ENCODE measurements at places on chromosomes 7 and 10. TPM values are rescaled to one million over a fixed set of nuclear protein-coding genes. Genes with fewer than 3 reads are reported as not detected.
A peak's percentile ranks its signal among the peaks of the same experiment; 100 is the strongest.

DNA sequence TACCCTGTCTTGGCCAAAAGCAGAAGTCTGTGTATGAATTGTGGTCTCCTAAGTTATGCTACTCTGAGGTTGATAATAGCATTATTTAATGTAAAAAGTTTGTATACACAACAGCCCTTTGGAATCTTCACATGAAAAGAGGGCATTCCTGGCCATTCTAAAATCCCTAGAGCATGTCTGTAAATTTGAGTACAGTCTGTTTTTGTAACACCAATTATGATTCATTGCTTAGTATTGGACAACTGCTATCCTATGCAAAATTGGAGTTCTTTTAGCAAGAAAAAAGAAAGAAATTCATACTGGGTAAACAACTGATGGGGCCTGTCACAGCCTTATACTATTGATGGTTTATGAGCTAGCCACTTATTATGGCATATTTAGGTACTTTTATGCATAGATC, 10.2 kb downstream of the CUTC start:
- H3K27me3 ChIP-seq = no peaks in the 10 kb centered on the region
- H3K27ac ChIP-seq = no peak overlapping the region
- H3K36me3 ChIP-seq = peaks cover 63% of the 10 kb centered on the region
- DNase-seq = no peak
- H3K4me3 ChIP-seq = no peak overlapping the region

GRCh38 chr10:25561758-25562157, 372.3 kb upstream of the MYO3A start:
- no peaks in the 10 kb centered on the region for H3K36me3 ChIP-seq
- H3K27me3 ChIP-seq = no peaks in the 10 kb centered on the region
- H3K4me1 ChIP-seq = no peaks in the 10 kb centered on the region
- H3K4me3 ChIP-seq = no peak overlapping the region
- no peak overlapping the region for H3K27ac ChIP-seq

- H3K27me3 ChIP-seq = peaks cover 30% of the 10 kb centered on the region
- no peak overlapping the region for H3K27ac ChIP-seq
- H3K36me3 ChIP-seq = no peaks in the 10 kb centered on the region
- peaks cover 9% of the 10 kb centered on the region for H3K4me1 ChIP-seq
- no peak for DNase-seq
- no peak overlapping the region for H3K4me3 ChIP-seq
Observed at GRCh38 chr10:30215623-30216022, 133.5 kb downstream of the MTPAP start.

DNA sequence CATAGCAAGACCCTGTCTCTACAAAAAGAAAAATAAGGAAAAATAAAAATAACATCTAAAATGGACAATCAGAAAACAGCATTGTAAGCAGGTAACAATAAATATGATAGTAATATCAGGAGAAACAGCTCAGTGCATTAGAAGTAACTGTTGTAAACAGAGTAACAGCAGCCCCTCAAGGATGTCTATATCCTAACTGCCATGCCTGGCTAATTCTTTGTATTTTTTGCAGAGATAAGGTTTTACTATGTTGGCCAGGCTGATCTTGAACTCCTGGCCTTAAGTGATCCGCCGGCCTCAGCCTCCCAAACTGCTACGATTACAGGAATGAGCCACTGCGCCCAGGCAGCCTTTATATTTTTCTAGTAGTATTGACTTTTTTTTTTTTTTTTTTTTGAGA, 7.5 kb downstream of the SORBS1 start:
- H3K27me3 ChIP-seq = peaks cover 17% of the 10 kb centered on the region
- H3K27ac ChIP-seq = no peak overlapping the region
- no peak overlapping the region for H3K4me3 ChIP-seq
- no peak for DNase-seq

GRCh38 chr10:89274928-89275327, 23.4 kb upstream of the LIPA start:
- no peaks in the 10 kb centered on the region for H3K36me3 ChIP-seq
- H3K27me3 ChIP-seq = peaks cover 32% of the 10 kb centered on the region
- no peak overlapping the region for H3K27ac ChIP-seq
- no peaks in the 10 kb centered on the region for H3K4me1 ChIP-seq

- no peaks in the 10 kb centered on the region for H3K27me3 ChIP-seq
- no peak overlapping the region for H3K4me3 ChIP-seq
- DNase-seq = no peak
Observed at GRCh38 chr10:100522945-100523344, 3.3 kb upstream of the SEC31B start.

- H3K27ac ChIP-seq = no peak overlapping the region
- peaks cover 1% of the 10 kb centered on the region for H3K36me3 ChIP-seq
- no peaks in the 10 kb centered on the region for H3K4me1 ChIP-seq
- no peak overlapping the region for H3K4me3 ChIP-seq
- no peaks in the 10 kb centered on the region for H3K27me3 ChIP-seq
Observed at GRCh38 chr7:41787651-41788350, 84.9 kb upstream of the INHBA start.

GRCh38 chr7:32479574-32480200, 10.5 kb downstream of the LSM5 start:
- DNase-seq = no peak
- H3K27me3 ChIP-seq = peaks cover 4% of the 10 kb centered on the region
- H3K27ac ChIP-seq = no peak overlapping the region

DNA sequence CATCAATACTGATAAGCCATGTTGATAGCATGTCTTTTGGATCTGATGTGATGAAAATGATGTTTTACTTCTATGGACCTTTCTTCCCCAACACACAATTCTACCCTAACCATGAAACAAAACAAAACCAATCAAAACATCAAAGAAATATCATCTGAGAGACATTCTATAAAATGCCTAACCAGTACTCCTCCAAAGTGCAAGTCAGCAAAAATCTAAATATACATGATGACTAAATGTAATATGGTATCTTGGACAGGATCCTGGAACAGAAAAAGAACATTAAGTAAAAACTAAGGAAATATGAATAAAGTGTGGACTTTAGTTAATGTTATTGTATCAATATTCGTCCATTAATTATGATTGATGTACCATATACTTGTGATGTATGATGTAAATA, 625.1 kb downstream of the MAGI2 start:
- no peaks in the 10 kb centered on the region for H3K36me3 ChIP-seq
- H3K4me3 ChIP-seq = no peak overlapping the region
- no peak for DNase-seq
- no peaks in the 10 kb centered on the region for H3K27me3 ChIP-seq

GRCh38 chr10:124742413-124743190, 1.6 kb downstream of the FAM53B start:
- H3K36me3 ChIP-seq = peaks cover 28% of the 10 kb centered on the region
- peaks cover 7% of the 10 kb centered on the region for H3K27me3 ChIP-seq
- DNase-seq = no peak
- peak overlapping the region; percentile 83 for H3K27ac ChIP-seq
- H3K4me3 ChIP-seq = peak overlapping the region; percentile 97

- H3K36me3 ChIP-seq = peaks cover 13% of the 10 kb centered on the region
- peaks cover 41% of the 10 kb centered on the region for H3K4me1 ChIP-seq
- no peaks in the 10 kb centered on the region for H3K27me3 ChIP-seq
- no peak overlapping the region for H3K27ac ChIP-seq
- no peak overlapping the region for H3K4me3 ChIP-seq
Observed at GRCh38 chr7:36735172-36735571, 10.9 kb upstream of the AOAH start.

DNA sequence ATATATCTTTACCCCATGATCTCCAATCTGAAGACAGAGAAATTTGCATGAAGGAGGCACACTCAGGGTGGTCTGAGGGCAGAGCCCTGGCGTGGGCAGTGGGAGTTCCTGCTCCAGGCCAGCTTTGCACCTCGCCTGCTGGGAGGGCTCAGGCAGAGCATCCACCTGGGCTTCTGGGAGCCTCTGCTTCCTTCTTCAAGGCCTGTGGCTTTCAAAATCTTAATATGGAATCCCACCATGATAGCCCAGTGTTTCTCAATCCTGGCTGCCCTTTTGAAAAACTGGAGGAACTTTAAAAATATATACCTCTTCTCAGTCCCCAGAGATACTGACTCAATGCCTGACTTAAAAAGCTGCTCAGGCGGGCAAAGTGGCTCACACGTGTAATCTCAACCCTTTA, 36.7 kb upstream of the PSAP start:
- peaks cover 9% of the 10 kb centered on the region for H3K27me3 ChIP-seq
- peaks cover 19% of the 10 kb centered on the region for H3K4me1 ChIP-seq
- H3K4me3 ChIP-seq = no peak overlapping the region
- no peak overlapping the region for H3K27ac ChIP-seq
- H3K36me3 ChIP-seq = no peaks in the 10 kb centered on the region

DNA sequence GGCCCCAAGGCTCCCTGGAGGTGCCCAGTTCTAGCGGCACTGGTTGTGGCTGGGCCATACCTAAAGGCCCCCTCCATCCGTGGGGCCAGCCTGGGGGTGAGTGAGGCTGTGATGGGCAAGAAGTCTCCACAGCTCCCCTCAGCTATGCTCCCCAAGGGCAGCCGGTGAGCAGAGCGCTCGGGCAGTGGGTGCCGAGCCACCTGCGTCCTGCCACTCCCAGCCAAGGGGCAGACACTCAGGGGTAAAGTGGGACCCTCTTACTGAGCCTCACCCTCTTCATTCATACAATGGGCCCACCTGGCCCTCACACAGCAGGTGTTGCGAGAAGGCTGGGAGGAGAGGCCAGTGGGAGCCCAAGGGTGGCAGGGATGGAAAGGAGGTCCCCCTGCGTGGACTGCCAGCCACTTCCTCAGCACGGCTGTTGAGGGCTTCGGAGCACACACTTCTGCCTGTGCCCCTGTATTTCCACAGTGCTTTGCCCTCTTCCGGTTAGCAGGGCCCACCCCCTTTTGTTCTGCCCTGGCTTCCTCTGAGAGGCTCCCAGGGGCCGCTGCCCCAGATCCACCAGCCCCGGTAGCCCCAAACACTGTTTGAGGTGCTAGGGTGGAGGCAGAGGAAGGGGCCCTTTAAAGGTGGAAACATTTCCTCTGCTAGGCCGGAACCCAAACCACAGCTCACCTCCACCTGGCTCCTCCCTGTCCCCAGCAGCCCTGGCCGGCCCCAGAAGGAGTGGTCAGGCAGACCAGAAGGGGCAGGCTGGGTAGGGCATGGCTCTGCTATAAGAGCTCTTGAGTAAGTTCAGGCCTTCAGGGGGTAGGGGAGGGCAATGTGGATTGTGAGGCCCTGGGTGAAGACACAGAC, 16.4 kb upstream of the C10orf105 start:
- H3K27me3 ChIP-seq = no peaks in the 10 kb centered on the region
- H3K4me1 ChIP-seq = peaks cover 84% of the 10 kb centered on the region
- peak overlapping the region; percentile 94 for H3K27ac ChIP-seq
- DNase-seq = peak; percentile 38

GRCh38 chr10:111856631-111857030, 326.9 kb downstream of the GPAM start:
- no peaks in the 10 kb centered on the region for H3K4me1 ChIP-seq
- no peaks in the 10 kb centered on the region for H3K36me3 ChIP-seq
- no peak overlapping the region for H3K4me3 ChIP-seq
- no peak for DNase-seq

DNA sequence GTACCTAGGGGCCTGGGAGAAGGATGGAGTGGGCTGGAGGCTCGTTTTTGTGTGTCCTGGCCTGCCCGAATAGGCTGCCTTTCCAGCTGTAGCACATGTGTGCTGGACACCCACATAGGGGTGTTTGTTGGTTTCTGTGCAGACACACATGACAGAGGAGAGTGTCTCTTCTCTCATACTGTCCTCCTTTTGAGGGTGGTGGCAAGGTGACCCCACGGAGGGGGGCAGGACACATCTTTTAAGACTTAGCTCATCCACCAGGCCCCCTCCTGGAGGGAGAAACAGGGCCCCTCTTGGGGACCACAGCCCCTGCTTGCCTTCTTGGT, 72.2 kb upstream of the PPIF start:
- no peak for DNase-seq
- peaks cover 12% of the 10 kb centered on the region for H3K36me3 ChIP-seq
- H3K27me3 ChIP-seq = no peaks in the 10 kb centered on the region
- H3K27ac ChIP-seq = no peak overlapping the region

GRCh38 chr7:11175887-11176286, 202.2 kb downstream of the PHF14 start:
- no peaks in the 10 kb centered on the region for H3K36me3 ChIP-seq
- H3K27ac ChIP-seq = no peak overlapping the region
- H3K4me1 ChIP-seq = peaks cover 4% of the 10 kb centered on the region
- H3K4me3 ChIP-seq = no peak overlapping the region

DNA sequence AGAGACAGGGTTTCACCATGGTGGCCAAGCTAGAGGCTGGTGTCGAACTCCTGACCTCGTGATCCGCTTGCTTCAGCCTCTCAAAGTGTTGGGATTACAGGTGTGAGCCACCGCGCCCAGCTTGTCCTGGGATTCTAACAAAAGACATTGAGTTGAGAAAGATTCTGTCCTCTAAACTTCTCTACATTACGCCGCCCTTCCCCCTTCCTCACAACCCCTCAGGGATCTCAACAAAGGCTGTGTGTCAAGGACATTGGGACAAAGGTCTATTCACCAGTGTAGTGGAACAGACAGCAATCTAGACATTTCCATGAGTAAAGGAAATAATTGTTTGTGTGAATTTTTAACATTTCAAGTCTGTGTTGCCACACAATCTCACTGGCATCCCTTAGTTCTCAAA, 68.8 kb upstream of the KIF5B start:
- H3K4me3 ChIP-seq = no peak overlapping the region
- DNase-seq = no peak
- no peaks in the 10 kb centered on the region for H3K36me3 ChIP-seq

DNA sequence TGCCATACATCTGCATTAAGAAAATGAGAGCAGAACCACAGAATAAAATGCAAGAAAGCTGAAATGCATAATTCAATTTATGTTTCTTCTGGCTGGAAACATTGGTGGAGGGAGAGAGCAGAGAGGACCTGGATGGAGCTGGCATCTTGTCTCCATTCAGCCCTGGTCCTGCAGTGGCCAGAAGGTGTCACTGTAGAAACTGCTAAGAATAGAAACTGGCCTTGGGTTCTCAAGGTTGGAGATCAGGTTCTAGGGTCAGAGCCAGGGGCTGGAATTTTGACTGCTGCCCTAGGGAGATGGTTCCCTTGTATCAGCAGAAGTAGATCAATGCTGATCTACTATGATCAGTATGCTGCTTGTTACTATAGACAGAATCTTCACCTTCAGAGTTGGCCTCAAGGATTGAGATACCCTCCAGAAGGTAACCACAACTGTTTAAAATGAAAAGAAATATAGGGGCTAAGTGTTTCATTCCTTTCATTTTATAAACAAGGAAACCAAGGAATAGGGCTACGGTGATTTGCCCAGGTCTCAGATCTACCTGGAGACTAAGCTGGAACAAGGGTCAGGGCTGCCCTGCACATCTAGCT, 13.1 kb downstream of the TAS2R41 start:
- H3K4me3 ChIP-seq = no peak overlapping the region
- peaks cover 2% of the 10 kb centered on the region for H3K27me3 ChIP-seq
- peaks cover 34% of the 10 kb centered on the region for H3K4me1 ChIP-seq
- H3K36me3 ChIP-seq = peaks cover 2% of the 10 kb centered on the region
- H3K27ac ChIP-seq = no peak overlapping the region
- no peak for DNase-seq

DNA sequence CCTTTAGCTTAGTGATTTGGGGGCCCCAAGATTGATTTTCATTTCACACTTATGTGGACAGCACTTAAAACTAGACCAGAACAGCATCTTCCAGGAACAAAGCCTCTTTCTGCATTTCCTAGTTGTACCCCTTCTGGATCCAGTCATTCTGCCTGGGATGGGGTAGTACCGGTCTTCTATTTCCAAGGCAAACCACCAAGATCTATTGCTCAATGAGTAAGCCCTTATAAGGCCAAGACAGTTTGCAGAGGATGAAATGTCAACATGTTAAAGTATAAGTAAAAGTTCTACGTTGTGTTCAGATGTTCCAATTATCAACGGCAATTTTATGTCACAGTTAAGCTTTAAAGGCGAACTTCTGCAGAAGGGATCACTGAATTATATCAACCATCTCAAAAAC, 106.9 kb upstream of the ZNF746 start:
- H3K27me3 ChIP-seq = peaks cover 4% of the 10 kb centered on the region
- no peak for DNase-seq
- H3K36me3 ChIP-seq = peaks cover 57% of the 10 kb centered on the region
- no peak overlapping the region for H3K4me3 ChIP-seq

Gene FAM131B
- 0.54 TPM for total RNA-seq

Gene PHKG1
- 3.4 TPM for total RNA-seq

Gene NUDT13
- total RNA-seq = 0.81 TPM

Gene ANKMY2
- total RNA-seq = 6.9 TPM

Gene NUPR2
- total RNA-seq = not detected

Data from activated T-helper 1 cell treated with anti-CD3 and anti-CD28 coated beads, Interleukin-12 subunit alpha, Interleukin-12 subunit beta, Interleukin-2, Interleukin-4 antibody, amounts not matched to agents 30 ng/mL and 10 ng/mL and 1 ng/mL, durations not matched to agents 14 hours and 24 hours and 36 hours (primary cell).